ENCODE measurements at places on chromosomes 5 and 9.

- DNase-seq: no peak
These were observed 316.5 kb downstream of the ASTN2 start for GRCh38 chr9:117098331-117098730.

DNA sequence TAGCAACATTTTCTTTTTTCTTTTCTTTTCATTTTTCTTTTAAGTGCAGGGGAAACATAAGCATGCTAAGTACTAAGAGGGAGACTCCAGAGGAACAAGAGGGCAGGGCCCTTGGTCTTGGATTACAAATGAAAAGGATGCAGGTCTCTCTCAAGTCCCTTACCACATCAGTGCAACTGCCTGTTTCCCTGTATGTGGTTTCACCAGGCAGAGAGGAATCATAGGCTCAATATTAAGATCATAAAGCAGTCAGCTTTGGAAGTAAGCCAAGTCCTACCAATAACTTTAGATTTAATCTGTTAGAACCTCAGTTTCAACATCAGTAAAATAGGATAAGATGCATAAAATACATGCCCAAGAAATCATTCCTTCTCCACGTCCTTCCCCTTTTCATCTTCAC lies 422.7 kb upstream of the PAPPA start:
- no peak for DNase-seq

GRCh38 chr5:79050498-79050897 lies 19.0 kb downstream of the DMGDH start:
- no peak for DNase-seq

DNA sequence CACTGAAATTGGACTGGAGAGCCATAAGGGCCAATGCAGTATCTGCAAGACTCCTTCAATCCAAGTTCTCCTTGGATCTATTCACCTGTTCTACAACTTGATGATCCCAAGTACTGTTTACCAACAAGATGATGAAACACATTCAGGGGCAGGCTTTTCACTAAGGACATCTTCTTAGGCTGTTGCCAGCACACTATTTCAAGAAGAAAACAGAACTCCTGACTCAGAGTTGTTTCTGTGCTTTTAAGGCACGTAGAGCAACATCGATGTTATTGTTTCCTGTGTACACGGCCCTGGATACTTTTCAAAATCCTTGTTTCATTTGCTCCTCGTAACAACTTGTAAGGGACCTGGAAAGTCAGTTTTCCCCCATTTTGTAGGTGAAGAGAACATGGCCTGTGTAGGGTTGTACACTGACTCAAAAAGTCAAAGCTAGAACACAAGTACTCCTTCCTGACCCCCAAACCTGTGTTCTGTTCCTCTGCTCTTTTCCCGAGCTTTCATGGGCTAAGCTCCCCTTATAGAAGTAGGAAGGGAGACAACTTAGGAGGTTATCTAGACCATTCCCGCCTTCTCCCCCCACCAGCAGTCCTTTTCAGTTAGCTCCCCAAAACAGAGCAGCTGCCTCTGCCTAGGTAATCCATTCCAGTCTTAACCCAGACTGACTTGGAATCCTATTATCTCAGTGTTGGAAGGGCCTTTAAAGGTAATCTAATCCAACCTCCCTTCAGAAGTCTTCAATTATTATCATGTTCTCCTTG lies 5.2 kb upstream of the MGAT1 start:
- DNase-seq: no peak

DNA sequence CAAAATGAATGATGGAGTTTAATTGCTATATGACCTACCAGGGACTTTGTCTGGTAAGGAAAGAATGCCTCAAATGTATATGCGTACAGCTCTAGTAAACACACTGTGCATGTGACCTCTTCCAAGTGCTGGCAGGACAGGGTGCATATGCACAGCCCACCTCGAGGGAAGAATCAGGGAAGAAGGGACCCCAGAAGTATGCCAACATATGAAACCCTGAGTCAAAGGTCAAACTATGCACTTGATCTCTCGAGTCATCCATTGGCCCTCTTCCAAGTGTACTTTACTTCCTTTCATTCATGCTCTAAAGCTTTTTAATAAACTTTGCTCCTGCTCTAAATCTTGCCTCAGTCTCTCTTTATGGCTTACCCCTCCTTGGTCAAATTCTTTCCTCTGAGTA lies 804.6 kb upstream of the COX7C start:
- DNase-seq: no peak

DNA sequence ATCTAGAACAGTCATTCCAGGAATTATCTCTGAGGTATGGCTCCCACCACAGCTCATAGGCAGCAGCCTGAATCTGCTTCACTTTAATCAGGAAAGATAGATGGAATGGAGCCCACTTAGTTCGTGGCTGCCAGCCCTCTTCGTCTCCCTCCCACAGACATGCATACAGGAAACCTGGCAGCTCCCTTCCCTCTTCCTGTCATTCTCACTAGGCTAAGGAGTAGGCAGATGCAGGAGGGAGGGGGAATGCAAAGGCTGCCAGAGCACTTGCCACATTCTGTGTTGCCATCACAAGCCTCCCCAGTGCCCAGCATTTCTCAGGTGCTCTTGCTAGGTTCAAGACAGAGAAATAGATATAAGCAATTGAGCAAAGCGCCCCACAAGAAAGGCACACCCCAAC lies 378.9 kb downstream of the ELAVL2 start:
- DNase-seq: no peak

GRCh38 chr5:31347552-31347905 lies 154.0 kb downstream of the CDH6 start:
- no peak for DNase-seq

DNA sequence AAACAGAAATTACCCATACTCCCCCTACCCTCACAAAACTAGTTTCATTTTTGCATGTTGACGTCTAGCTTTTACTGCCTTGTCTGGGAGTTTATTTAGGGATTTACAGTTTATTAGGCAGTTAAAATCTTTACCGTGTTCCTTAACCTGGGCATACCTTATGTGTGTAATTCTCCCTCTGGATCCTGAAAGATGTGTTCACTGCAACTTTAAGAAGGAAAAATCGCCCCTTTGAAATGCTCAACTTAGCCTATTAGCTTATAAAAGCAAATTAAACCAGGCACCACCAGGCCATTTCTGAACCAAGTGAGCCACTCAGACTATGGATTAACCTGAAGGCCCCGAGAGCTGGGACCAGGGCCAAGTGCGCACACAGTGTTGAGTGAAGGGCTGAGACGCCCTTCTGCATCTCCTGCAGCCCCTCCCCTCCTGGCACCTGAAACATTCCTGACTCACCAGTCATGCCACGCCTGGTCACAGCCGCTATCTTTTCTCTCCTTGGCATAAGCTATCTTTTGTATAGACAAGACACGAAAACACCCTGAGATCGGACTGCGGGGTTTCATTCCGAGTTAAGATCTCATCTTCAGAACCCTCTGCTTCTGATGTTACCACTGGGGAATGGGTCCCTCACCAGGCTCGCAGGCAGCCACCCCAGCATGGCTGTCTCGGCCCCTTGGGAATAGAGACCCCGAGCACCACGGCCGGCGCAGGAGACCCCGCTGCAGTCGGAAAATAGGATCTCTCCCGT lies 111.9 kb downstream of the ROR2 start:
- no peak for DNase-seq

GRCh38 chr5:135122797-135123196 lies 88.8 kb upstream of the PITX1 start:
- DNase-seq: no peak

- no peak for DNase-seq
These were observed 359.0 kb downstream of the OSTF1 start for GRCh38 chr9:75447281-75447680.

DNA sequence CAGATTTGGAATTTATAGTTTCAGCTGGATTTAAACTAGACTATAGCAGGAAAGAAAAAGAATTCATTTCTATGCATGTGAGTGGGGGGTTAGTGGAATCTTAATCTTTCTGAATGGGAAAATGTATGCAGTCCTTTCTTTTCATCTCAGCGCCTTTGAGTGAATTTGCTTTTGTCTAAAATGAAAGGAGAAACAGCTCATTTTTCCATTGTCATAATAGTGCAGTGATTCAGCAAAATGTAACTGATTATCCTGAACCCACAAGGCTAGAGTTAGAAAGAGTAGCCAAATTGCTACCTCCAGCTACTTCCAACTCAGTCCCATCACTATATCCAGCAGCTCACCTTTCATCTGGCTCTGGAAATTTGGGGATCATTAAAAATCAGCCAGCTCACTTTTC lies 134.4 kb downstream of the ADAMTSL1 start:
- no peak for DNase-seq

DNA sequence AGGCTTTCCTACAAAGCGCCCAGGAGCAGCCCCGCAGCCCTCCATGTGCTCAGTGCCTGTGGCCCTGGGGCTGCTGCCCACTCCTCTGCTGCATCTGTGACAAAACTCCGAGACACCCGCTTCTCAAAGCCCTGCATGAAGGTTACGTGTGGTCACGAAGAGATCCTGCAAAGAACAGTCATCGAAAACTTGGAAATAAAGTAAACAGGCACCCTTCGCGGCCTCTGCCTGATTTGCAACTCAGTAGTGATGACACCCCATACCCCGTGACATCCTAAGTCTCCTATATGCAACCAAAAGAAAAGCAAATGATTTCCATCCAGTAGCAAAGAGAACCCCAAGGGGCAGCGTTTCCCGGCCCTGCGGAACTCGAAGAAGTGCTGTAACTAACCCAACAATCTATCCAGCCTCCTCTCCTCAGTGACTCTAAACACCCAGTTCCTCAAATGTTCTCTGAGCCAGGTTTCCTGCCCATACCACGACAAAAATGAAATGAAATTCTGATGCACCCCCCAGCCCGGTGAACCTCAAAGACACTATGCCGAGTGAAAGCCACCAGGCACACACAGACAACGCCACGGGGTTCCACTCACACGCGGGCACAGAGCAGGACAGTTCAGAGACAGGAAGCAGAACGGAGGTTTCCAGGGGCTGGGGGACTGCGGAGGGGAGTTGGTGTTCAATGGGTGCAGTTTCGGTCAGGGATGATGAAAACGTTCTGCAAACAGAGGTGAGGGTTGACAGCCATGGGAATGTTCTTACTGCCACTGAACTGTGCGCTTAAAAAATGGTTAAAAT lies 19.0 kb downstream of the NACC2 start:
- no peak for DNase-seq

- DNase-seq: no peak
These were observed 415.4 kb upstream of the GRAMD2B start for GRCh38 chr5:126007841-126008240.

- DNase-seq: no peak
These were observed 25.3 kb upstream of the SLC1A1 start for GRCh38 chr9:4464911-4465513.

- no peak for DNase-seq
These were observed 294.6 kb upstream of the ACTBL2 start for GRCh38 chr5:57777174-57777581.

DNA sequence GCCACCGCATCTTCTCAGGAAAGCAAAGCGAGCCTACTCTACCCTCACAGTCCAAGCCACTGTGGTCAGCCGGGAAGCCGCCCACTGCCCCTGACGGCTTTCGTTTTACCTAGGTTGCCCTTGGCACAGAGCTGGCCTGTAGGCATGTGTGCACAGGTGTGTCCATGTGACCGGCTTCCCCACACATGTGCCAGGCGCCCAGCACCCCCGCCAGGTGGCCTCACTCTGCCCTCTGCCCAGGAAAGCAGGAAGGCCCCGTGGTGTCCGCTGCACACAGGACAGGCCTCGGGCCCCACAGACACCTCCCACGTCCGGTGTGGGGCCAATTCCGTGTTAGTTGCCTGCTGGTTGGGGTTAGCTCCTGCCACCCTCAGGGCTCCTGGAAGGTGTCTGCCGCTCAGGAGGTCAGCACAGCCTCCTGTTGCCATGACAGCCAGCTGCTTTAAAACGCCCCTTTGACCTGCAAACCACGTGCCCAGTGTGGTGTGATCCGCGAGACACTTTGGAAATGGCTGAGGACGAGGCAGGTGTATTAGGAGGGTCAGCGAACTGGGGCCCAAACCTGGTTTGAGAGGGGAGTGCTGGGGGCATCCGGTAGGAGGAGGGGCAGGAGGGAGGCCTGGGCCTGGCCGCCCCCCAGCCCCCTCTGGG lies 28.7 kb downstream of the TPPP start:
- DNase-seq: no peak

- no peak for DNase-seq
These were observed 92.7 kb downstream of the DAB2IP start for GRCh38 chr9:121744002-121744686.

DNA sequence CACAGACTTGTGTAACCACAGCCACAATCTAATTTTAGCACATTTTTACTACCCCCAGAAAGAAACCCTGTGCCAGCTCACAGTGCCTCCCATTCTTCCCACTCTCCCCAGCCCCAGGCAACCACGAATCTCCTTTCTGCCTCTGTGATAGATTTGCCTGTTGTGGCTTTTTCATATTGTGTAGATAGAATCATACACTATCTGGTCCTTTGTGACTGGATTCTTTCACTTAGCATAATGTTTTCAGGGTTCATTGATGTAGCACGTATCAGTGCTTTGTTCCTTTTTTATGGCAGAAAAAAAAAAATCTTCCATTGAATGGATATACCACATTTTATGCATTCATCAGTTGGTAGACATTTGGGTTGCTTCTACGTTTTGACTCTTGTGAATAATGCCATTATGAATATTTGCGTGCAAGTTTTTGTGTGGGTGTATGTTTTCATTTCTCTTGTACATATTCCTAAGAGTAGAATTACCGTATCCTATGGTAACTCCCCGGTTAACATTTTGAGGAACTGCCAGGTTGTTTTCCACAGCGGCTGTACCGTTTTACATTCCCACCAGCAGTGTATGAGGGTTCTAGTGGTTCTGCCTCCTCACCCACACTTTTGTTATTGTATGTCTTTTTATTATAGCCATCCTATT lies 64.5 kb downstream of the RCL1 start:
- no peak for DNase-seq

DNA sequence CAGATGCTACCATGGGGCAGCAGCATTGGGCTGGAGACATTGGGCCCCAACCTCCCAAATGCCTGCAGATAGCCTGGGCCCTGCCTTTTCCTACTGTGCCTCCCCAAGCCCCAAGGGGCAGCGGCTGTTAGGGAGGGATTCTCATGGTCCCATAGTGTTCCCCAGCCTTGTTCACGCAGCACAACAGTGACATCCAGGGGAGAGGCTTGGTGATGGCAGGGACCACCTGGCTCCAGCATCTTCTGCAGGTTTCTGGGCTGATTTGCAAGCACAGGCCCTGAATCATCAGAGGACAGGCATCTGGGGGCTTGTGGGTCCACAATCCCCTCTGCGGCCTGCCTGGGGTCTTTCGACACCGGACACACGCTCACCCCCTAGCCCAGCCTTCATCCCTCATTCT lies 354.6 kb downstream of the SLIT3 start:
- no peak for DNase-seq

- DNase-seq: no peak
These were observed 39.5 kb upstream of the PSD2 start for GRCh38 chr5:139755892-139756671.

DNA sequence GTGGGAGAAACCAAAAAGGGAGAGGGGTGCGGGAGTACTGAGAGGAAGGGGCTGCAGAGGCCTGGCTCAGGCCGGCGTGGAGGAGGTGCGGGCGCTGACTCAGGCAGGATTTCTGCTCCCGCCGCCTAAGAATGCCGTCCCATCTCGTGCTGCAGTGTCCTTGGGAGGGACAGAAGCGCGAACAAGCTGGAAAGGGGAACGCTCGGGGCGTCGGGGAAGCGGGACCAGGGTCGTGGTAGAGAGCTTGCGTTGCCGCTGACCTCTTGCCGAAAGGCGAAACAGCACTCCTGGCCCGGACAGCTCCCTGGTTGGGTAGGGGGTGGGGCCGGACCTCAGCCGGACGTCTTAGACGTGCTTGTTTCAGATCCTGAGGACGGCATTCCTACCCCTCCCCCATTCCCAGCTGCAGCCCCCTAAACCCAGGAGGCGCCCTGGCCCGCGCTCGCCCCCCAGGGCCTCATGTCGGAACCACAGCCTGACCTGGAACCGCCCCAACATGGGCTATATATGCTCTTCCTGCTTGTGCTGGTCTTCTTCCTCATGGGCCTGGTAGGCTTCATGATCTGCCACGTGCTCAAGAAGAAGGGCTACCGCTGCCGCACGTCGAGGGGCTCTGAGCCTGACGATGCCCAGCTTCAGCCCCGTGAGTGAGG lies 1.1 kb downstream of the RELL2 start:
- no peak for DNase-seq

Data from AG04449 (cell line).